NT2/D1 (cell line): ENCODE measurements at places on chromosomes 1 and 21.

DNA sequence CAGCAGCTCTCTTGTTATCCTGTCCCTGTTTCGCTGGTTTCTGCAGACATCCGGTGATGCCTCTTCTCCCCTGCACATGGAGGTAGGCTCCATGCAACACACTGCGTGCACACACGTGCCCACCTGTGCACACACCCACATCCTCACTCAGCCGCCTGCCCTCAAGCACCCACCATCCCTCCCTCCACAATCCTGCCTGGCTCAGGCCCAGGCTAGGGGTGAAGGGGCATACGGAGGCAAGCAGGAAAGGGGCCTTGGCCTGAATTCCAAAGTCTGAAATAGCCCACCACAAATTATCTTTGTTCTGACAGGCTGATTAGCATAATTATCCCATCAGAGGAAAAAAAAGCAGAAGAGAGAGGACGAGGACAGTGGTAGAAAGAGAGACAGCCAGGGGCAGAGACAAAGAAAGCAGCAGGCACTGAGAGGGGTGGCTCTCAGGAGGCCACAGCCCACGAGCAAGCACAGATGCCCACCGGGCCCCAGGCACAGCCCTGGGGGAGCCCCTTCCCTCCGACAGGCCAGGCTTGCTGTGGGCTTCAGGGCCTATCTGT lies 73.2 kb downstream of the GRIK3 start:
- DNase-seq, result no peak

- DNase-seq, result no peak
Observed at GRCh38 chr1:181204530-181204929, 116.0 kb downstream of the IER5 start.

GRCh38 chr1:36367066-36367465 lies 18.7 kb downstream of the STK40 start:
- no peak for DNase-seq

DNA sequence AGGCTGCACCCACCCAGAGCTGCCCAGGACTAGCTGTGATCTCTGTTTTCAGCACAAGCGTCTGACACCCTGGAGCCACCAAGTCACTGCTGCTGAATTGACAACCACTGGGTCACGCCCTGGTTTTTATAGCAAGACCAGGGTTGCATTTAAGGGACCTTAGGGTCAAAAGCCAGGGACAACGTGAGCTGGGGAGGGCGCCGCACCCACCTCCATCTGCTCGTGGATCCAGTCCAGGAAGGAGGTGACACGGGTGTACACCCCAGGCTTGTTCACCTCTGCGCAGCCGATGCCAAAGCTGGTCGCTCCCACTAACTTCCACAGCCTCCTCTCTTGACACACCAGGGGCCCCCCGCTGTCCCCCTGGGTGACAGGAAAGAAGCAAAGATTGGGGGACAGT lies 9.2 kb upstream of the TFF1 start:
- DNase-seq, result no peak

DNA sequence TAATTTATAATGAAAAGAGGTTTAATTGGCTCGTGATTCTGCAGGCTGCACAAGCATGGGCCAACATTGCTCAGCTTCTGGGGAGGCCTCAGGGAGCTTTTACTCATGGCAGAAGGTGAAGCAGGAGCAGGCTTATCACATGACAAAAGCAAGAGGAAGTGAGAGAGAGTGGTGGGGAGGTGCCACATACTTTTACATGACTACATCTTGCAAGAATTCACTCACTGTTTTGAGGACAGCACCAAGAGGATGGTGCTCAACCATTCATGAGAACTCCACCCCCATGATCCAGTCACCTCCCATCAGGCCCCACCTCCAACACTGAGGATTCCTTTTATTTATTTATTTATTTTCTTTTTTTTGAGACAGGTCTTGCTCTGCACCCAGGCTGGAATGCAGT lies 5.5 kb upstream of the PLEKHM2 start:
- DNase-seq, result no peak

DNA sequence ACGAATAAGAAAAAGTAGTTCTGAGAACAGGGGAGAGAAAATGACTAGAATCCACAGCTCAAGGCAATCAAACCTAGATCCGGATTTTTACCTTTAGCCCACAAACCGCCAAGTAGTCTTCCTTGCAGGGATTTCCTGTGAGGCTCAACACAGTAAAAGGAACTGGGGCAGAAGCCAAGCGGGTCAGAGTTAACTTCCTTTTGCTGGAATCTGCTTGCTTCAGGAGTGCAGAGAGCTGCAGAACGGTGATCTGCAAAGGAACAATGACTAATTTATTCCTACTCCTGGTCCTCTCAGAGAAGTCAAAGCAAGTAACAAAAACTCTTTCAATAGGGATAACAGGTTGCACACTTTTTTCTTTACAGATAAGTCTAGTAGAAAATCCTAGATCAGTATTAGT lies 53.4 kb downstream of the UBR4 start:
- no peak for DNase-seq

DNA sequence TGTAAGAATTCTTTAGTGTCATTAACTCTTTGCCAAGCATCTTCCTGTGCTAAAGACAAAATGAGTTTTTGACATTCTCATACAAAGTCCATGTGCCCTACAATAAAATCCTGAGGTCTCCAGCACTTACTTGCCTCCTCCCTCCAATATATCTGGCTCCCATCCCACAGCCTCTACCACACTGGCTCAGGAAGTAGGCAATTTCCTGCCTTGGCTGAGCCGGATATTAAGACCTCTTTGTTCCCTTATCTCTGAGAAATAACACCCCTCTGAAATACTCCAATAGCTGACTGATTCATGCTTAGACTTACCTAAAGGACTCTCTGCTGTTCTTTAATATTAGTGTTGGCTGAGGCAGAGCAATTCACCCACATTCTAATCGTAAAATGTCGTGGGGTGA lies 37.6 kb upstream of the GORAB start:
- no peak for DNase-seq

DNA sequence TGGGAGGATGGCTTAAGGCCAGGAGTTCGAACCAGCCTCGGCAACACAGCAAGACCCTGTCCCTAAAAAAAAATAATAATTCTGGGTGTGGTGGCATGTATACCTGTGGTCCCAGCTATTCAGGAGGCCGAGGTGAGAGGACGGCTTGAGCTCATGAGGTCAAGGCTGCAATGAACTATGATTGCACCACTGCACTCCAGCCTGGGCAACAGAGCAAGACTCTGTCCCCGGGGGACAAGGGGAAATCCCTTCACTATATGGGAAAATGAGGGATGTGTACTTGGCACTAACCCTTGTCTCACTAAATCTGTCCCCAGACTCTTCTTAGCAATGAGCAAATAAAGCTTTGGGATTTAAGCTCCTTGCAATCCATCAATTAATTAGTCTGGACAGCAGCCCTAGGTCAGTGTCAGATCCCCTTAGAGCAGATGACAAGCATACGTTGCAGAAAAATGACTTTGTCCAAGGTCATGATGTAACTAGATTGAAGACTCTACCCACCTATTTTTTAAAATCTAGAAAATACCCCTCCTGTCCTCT lies 9.4 kb downstream of the KDM5B start:
- DNase-seq, result no peak

DNA sequence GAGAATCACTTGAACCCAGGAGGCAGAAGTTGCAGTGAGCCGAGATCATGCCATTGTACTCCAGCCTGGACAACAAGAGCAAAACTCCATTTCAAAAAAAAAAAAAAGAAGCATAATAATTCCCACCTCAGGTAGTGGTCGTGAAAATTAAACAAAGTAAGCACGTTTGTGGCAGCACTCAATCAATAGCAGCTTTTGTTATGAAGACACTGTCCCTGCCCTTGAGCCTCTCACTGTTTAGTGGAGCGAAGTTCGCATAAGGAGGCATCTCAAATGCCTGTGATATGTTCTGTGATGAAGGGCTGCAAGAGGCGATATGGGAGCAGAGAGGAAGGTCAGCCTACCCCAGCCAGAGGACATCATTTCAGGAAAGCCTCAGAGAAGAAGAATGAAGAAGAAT lies 43.8 kb upstream of the RASAL2 start:
- no peak for DNase-seq

DNA sequence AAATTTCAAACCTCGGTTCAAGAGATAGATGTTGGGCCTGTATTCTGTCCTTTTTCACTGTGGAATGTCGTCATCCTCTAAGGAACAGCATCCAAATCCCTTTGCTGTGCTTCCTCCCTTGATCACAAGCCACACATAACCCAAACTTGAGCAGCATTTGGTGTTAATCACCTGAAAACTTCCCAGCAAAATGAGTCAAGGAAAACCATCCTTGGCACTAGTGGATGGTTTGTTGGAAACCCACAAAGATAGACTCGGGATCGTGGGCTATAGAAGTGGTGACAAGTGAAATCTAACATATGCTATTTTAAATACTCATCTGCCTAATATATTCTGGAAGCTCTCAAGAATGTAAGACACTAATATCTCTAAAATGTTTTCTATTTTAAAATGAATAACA lies 459.1 kb downstream of the SETD4 start:
- DNase-seq, result no peak

GRCh38 chr1:41323243-41323642 lies 38.0 kb upstream of the FOXO6 start:
- no peak for DNase-seq
